ENCODE measurements at places on chromosomes 12 and 14.

DNA sequence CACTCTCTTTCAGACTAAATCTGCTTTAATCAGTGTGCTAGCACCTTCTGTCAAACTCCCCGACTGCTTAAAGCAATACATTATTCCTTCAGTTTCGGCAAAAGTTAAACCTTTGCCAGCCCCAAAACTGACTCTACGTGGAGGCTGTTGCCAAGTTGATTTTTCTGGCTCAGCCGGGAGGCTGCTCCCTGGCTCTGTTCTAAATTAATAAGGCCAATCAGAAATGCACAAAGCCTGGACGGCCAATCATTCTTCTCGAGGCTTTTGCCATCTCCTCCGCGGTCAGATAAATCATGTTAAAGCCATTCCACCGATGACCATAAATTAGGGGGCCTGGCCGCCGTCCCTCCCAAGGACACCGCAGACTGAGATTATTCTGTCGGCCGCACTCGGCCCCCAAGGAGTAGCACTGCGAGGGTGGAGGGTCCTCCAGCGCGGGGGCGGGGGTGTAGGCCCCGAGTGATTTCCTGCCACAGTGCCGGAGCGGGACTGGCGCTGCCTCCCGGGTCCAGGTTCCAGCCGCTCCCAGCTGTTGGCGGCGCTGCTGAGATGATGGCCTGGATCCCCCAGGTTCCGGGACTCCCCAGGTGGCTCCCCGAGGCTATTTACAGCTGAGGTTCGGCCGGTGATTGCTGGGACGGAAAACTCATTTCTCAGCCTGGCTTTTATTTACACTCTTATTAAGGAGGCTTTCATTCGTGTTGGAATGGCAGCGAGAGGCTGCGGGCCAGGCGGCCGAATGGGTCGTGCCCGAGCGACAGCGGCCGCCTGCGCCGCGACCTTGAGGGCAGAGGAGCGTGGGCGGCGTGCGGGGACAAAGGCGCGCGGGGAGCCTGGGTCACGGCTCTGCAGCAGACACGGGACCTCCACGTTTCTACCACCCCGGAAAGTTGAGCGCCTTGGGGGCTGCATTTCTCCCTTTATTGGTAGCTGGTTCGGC is 165.1 kb downstream of the MON2 start:
- DNase-seq: peak; percentile 25

DNA sequence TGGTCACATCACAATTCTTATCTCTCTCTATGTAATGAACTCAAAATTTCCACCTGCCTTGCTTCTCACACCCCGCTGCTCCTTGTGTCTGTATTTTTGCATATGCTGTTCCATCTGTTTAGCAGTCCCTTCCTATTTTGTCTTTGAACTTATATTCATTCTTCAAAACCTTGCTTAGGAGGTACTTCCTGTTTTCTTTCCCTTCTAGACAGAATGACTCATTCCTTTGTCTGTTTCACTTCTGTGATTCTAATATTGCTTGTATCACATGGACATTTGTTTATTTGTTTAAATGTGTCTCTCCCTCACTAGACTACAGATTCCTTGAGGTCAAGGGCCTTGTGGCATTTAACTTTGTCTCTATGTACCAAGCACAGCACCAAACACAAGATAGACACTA is 424.2 kb downstream of the ETNK1 start:
- DNase-seq: no peak

GRCh38 chr12:18145924-18146323 is 55.9 kb upstream of the RERGL start:
- no peak for DNase-seq

DNA sequence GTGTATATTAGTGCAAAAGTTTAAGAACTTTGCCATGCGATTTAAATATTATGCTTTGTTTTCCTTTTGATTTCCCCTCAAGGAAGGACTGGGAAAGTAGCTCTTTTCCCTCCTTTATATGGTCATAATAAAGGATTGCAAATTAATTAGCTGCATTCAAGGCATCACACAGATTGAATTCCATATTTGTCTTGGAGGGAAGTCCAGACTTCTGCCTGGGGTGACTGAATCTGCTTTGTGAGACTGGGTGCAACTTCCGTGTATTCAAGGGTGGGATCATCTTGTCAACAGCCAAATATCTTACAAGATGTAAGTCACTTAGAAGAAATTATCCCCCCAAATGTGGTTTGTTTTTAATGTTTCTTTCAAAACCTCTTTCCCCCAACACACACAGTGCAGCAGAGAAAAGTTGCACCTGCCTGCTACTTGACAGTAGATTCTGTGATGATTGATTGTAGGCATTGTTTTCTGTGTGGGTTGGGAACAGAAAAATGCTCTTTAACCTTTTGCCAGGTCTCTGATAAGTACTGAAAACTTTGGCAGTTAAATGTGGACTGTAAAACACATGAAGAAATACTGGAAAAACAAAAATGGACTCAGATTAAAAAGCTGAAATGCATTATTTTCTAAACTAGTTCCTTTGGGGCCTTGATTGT is 28.4 kb downstream of the STK38L start:
- DNase-seq: no peak

DNA sequence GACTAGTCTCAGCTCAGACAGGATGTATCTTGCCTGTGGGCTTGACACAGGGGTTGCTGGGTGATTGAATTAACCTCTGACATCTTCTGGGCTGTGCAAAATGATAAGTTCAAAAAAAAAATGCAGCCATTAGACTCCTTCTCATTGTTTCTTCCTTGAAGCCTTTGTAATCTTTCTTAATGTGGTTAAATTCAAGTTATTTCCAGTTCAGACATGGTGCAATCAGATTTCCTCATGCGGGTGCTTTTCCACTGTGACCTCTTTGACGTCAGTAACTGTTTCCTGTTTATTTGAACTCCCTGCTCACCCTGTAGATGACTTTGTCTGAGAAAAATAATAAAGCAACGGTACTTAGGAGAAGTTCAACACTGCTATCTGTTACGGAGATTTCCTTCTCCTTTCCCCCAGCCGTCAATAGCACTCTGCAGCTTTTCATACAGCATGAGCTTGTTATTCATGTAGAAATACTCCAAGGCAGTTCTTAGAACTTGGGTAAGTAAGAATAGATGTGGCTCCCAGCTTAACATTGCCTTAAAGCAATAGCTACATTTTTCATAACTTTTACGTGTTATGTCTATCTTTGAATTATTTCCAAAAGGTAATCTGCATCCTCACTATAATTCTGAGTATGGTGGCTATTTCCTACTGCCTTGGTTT is 155.5 kb downstream of the PRKCH start:
- no peak for DNase-seq

GRCh38 chr14:65958664-65959562 is 527.3 kb upstream of the CCDC196 start:
- peak; percentile 18 for DNase-seq

- DNase-seq: no peak
Measured at GRCh38 chr14:36857136-36857535, 195.5 kb downstream of the PAX9 start.

- no peak for DNase-seq
Measured at GRCh38 chr14:100376751-100377171, 53.6 kb downstream of the SLC25A47 start.

GRCh38 chr14:71363946-71364925 is 457.0 kb downstream of the PCNX1 start:
- no peak for DNase-seq

- no peak for DNase-seq
Measured at GRCh38 chr12:99387661-99388060, 259.9 kb upstream of the GARIN6 start.

DNA sequence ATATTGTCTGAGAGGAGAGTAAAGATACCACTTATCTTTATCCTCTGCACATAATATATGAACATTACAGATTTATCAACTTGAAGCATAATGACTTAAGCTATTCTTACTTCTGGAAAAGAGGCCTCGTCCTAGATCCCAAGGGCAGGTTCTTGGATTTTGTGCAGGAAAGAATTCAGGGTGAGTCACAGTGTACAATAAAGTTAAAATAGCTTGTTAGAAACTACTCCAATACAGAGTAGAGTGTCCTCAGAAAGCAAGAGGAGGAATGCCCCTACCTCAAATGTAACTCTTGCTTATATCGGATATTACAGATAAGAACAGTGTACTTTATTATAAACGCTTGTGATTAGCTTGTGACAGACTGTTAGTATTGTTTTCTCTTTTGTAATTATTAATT is 41.9 kb upstream of the ABCC9 start:
- no peak for DNase-seq

GRCh38 chr14:87888136-87888999 is 104.6 kb downstream of the GALC start:
- no peak for DNase-seq

DNA sequence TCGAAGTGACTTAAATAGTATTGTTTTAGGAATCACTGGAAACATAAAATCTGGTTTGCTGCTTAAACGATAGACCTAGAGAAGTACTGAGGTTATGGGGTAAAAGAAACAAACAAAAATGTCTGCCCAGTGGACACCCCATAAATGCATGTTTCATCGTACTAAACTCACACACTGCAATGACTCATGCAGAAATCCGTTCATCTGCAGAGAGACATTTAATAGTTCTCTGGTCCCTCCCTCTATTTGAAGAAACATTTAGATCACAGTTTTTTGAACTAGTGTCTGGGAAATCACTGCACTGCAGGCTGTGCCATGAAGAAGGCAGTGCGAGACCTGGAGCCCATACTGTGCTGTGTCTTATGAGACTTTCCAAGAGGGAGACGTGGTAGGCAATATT is 25.5 kb downstream of the SLC17A8 start:
- no peak for DNase-seq

DNA sequence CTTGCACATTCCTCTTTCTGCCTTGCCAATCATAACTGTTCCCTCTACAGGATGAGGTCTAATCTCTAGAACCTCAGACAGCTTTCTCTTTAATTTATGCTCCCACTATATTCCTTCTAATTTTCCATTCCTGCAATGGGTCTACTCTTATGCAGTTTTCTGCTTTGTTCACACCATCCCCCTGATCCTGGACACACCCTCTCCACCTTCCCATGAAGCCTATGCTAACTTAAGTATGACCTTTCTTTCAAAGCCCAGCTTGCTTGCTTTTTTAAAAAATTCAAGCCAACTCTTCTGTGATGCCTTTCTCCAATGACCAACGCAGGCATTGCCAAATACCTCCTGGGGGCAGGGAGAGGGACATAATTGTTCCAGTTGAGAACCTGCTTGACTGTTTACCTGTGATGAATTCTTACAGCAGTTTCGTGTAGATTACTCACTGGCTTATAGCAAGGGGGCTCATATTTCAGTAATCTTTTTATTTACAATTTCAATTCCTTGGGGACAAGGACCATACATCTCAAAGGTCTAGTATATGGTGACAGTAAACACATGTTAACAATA is 7.8 kb downstream of the SLC38A1 start:
- DNase-seq: no peak

DNA sequence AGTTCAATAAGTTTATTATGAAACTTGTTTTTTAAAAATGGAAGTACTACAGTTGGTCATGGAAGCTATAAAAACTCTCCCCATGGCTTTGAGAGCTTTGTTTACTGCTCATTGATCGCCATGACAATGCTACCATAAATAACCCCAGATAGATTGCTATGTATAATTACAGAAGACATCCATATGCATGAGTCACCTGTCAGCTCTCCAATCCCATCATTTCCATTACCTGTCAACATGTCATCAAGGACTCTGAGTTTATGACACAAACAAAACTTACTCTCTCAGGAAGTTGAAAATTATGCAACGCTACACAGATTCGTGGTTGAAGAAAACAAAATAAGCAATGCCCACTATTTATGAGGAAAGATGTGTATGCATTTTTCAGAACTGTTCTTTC is 144.4 kb downstream of the SEC23A start:
- DNase-seq: no peak

DNA sequence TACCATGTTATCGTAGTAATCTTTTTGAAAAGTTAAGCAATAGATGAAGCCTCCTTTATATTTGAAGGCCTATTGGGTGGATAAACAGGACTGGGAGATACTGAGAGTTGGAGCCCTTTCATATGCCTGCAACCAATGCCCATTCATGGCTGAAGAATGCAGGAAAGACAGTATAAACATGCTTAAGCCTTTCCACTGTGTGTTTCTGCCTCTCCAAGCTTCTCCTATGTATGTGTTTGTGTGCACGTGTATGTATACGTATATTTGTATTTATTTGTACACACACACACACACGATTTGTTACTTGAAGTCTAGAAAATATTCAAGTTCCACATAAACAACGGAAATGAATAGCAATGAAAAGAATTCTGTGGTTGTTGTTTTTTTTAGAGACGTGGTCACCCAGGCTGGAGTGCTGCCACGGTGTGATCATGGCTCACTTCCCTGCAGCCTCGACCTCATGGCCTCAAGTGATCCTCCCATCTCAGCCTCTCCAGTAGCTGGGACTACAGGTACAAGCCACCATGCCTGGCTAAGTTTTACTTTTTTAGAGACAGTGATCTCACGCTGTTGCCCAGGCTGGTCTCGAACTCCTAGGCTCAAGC is 1453.5 kb downstream of the AACS start:
- DNase-seq: no peak

GRCh38 chr14:22007363-22007762 is 333.7 kb upstream of the OR4E1 start:
- DNase-seq: no peak
